Camera-type eye (tissue), 1 donor: ENCODE measurements at places on chromosomes 7 and 10. TPM values are rescaled to one million over a fixed set of nuclear protein-coding genes. Genes with fewer than 3 reads are reported as not detected.

Gene FAM25A
- not detected for total RNA-seq

Gene ASB4
- total RNA-seq = 1.0 TPM

Gene IKZF1
- total RNA-seq = 4.4 TPM

Gene ADRA2A
- total RNA-seq = 4.9 TPM

Gene FAM25G
- total RNA-seq = not detected

Gene GIMAP6
- 11.7 TPM for total RNA-seq

Gene GRM3
- total RNA-seq = 7.2 TPM

Gene ZNF777
- total RNA-seq = 10.9 TPM

Gene STYXL1
- total RNA-seq = 35.0 TPM

Gene CUZD1
- total RNA-seq = 1.3 TPM

Gene EVX1
- not detected for total RNA-seq

Gene TUBAL3
- total RNA-seq = 0.49 TPM

Gene FAM241B
- total RNA-seq = 5.1 TPM

Gene MUC12
- not detected for total RNA-seq

Gene TRIM50
- total RNA-seq = not detected

Gene VIPR2
- 13.5 TPM for total RNA-seq

Gene TRIM73
- 2.0 TPM for total RNA-seq

Gene DRGX
- total RNA-seq = 1.3 TPM

Gene MNX1
- not detected for total RNA-seq

Gene HOXA3
- not detected for total RNA-seq
